ENCODE measurements at places on chromosomes 6 and 20.

DNA sequence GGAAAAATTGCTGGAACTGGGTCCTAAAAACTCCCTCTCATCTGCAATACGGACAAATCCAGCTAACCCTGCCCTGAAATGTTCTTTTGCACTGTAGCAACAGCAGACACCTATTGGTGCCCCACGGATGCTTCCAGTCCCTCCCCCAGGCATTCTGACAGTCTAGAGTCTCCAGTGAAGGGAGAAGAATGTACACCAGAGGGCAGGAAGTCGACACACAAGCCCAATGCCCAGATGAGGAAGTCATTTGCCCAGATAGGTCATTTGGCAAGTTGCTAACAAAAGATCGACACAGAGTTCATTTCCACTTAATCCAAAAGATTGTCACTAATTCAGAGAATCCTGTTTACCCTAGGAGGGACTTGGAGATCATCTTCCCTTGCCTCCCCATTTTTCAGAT lies 293.0 kb upstream of the PRDM1 start:
- no peak for ATAC-seq

GRCh38 chr6:137602313-137603197 lies 108.4 kb upstream of the OLIG3 start:
- no peak for ATAC-seq

GRCh38 chr20:48739395-48740291 lies 88.2 kb downstream of the PREX1 start:
- ATAC-seq, result no peak

- ATAC-seq, result no peak
Observed at GRCh38 chr6:79687759-79688158, 56.6 kb downstream of the SH3BGRL2 start.

DNA sequence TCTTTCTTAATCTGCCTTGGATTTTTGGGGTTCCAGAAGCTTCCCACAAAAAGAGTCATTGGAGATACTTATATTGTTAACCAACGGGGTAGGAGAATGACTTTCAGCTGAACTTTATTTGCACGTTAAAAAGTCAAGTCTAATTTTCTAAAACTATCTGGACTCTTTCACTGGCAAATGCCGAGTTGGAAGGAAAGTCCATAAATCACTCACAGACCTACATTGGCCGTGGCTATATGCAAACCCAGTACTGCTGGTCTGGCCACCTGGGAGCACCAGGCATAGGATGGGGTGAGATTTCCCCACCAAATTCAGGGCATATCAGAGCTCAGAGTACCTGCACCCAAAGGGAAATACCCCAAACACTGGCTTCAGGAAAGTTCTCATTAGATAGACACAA lies 71.3 kb upstream of the SALL4 start:
- ATAC-seq, result no peak

GRCh38 chr6:6665555-6666243 lies 77.2 kb downstream of the LY86 start:
- ATAC-seq, result no peak

- no peak for ATAC-seq
Observed at GRCh38 chr20:63011798-63012197, 5.0 kb upstream of the BHLHE23 start.

GRCh38 chr6:54654381-54654780 lies 192.2 kb upstream of the FAM83B start:
- no peak for ATAC-seq

- ATAC-seq, result no peak
Observed at GRCh38 chr6:47535316-47536225, 58.0 kb downstream of the CD2AP start.

- no peak for ATAC-seq
Observed at GRCh38 chr6:17120019-17120418, 18.2 kb downstream of the STMND1 start.

DNA sequence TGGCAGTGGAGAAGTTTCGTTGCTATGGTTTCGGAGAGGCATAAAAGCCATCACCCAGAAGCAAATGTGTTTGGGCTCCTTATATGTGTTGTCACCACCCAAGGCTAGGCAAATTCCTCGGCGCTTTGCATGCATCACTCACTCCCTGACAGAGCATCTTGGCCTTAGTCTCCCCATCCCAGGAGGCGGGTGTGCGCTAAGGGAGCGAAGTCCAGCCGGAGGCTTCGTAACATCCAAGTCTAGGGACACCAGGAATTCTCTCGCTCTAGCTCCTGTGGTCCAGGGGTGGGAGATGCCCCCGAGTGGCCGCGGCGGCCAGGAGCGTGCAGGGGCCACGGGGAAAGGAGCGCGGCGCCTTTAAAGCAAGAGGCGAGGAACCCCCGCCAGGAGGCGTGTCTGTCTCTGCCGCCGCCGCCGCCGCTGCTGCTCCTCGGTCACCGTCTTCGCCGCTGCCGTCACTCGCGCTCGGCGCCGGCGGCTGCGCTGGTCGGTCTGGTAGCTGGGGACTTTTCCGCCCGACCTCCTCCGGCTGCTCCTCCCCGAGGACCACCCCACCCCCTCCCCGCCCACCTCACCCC lies at the start of gene GRIK2:
TSS of gene GRIK2 (plus strand) at position 458 of the 578 bp plus-strand sequence.
- ATAC-seq, result no peak

GRCh38 chr6:158497620-158498019 lies 62.3 kb upstream of the TMEM181 start:
- no peak for ATAC-seq

GRCh38 chr6:36752187-36752885 lies 54.7 kb downstream of the RAB44 start:
- ATAC-seq, result no peak

GRCh38 chr6:17491416-17492142 lies 98.2 kb downstream of the CAP2 start:
- ATAC-seq, result peak; percentile 34

GRCh38 chr6:118897386-118897785 lies 3.4 kb downstream of the ASF1A start:
- ATAC-seq, result no peak

GRCh38 chr6:158285656-158286021 lies 26.6 kb upstream of the TULP4 start:
- ATAC-seq, result no peak

GRCh38 chr20:25224941-25225340 lies 22.9 kb upstream of the PYGB start:
- ATAC-seq, result no peak

GRCh38 chr6:42366011-42366705 lies 85.6 kb downstream of the TRERF1 start:
- ATAC-seq, result no peak

GRCh38 chr20:3749087-3749688 lies 16.7 kb downstream of the HSPA12B start:
- no peak for ATAC-seq

GRCh38 chr6:27209659-27210269 lies 37.7 kb upstream of the PRSS16 start:
- no peak for ATAC-seq

- no peak for ATAC-seq
Observed at GRCh38 chr6:69818223-69818930, 21.6 kb upstream of the LMBRD1 start.

All from gastroesophageal sphincter (tissue), 4 donors.